8988T (cell line): ENCODE measurements at places on chromosomes 6 and 20.

- DNase-seq: no peak
Observed at GRCh38 chr6:3785745-3786098, 34.2 kb upstream of the PXDC1 start.

GRCh38 chr6:35297601-35298481, at the start of gene DEF6:
Gene DEF6 (plus strand): TSS chr6:35297818. CDS start chr6:35297857, 39 bp downstream.
- peak; percentile 74 for DNase-seq

- no peak for DNase-seq
Observed at GRCh38 chr20:1890469-1891262, 4.5 kb upstream of the SIRPA start.

GRCh38 chr20:41147767-41148191, 10.4 kb downstream of the PLCG1 start:
- DNase-seq: no peak

- DNase-seq: peak; percentile 38
Observed at GRCh38 chr6:136923954-136924673, 2.0 kb downstream of the SLC35D3 start.

DNA sequence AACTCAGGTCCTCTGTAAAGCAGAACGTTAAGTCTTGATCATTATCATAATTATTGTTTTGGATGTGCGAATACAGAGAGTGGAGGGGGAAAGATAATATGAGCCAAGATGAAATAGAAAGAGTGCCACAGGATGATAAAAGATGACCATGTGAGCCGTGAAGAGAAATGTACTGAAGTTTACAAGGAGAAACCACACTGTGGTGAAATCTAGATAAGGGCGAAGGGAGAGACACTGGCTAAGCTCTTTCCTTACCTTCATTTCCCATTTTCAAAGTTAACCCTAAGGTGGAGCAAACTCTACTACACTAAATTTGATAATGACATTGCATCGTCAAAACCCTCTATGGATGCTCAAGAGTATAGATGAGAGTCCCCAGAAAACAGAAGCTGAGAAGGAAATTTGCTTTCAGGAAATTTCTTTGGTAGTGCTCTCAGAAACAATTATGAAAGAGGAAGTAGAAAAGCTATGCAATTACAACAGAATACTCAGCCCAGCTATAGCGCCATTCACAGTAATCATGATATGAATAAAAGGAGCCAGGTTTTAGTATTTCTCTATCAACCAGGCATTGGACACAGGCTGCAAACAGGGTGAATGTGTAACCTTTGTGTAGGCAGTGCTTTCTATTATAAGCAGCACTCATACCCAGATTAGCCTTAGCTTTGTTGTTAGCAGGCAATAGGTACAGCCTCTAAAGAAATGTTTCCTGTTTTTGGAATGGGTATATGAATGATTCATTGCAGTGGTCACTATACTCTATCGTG, 1080.7 kb downstream of the GRIK2 start:
- no peak for DNase-seq

GRCh38 chr6:133889557-133890403, 867 bp downstream of the TCF21 start:
- DNase-seq: no peak

DNA sequence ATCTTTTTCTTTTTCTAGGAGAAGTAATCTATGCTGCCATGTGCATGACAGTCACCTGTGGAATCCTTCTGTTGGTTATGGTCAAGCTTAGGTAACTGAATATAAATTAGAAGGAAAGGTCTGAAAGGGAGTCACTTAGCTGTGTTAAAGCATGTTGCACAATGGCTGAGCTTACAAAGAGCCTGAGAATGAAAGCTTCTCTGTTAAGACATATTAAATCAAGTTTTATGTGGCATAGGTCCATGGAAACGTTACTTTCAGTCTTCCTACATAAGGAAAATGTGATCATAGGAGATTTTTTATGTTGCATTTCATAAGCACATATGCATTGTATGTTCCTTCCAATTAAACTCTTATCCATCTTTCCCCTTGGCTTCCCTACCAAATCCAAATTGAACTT, 72.1 kb downstream of the GFRAL start:
- DNase-seq: no peak

GRCh38 chr6:50924758-50925157, 106.1 kb downstream of the TFAP2B start:
- DNase-seq: no peak

- no peak for DNase-seq
Observed at GRCh38 chr6:120274547-120274946, 925.0 kb upstream of the MAN1A1 start.

- peak; percentile 10 for DNase-seq
Observed at GRCh38 chr6:56246881-56247653, at the start of gene COL21A1. Gene COL21A1 (minus strand): TSS chr6:56247580. CDS start chr6:56182618, 64,962 bp downstream.

- no peak for DNase-seq
Observed at GRCh38 chr6:88899569-88900316, 63.7 kb downstream of the RNGTT start.

DNA sequence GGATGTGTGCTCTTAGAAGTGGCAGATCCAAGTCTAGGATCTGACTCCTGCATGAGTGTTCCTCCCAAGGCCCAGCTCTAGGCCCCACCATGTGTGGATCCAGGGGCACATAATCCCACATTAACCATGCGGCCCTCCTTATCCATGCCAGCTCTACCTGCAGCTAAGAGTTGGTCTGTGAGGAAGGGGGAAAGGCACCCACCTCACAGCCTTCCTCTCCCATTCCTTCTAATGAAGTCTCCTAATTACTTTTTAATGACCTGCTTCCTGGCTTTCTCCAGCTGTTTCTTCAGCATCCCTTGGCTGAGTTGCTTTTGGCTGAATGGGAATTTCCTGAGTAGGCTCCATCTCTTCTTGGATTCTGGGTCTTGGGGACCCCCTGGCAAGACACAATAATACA, 52.2 kb downstream of the NPEPL1 start:
- DNase-seq: no peak

DNA sequence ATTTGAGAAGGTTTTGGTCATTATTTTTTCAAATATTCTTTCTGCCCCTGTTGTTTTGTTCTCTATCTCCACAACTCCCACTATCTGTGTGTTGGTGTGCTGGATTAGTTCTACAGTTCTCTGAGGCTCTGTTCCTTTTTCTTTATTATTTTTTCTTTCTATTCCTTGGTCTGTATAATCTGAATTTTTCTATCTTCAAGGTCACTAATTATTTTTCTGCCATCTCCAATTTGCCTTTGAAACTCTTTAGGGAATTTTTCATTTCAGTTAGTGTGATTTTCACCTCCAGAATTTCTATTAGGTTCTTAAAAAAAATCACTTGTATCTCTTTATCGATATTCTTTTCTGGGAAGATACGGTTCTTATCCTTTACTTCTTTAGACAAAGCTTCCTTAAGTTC, 82.1 kb upstream of the GGTLC1 start:
- no peak for DNase-seq
